ENCODE measurements at places on chromosomes 11 and 22.

- DNase-seq: no peak
Measured at GRCh38 chr22:39997939-39998726, 3.4 kb downstream of the FAM83F start.

GRCh38 chr22:21641417-21641788, 699 bp upstream of the SDF2L1 start:
- no peak for DNase-seq

GRCh38 chr11:66851239-66851596, 5.6 kb upstream of the LRFN4 start:
- DNase-seq: no peak

DNA sequence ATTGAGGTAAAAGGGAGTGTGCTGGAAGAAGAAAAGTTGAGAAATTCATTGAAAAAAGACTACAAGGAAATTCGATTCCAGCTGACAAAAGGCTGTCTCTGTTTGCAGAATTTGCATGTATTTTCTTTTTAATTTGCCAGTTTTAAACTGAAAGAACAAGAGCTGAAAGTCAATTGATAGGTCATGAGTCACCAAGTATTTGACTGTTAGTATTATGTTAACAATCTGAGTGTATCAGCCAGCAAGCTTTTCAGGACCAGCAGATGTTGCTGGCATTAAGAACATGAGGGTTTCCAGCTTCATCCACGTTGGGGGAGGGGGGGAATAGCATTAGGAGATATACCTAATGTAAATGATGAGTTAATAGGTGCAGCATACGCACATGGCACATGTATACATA, 726.7 kb downstream of the METTL15 start:
- no peak for DNase-seq

DNA sequence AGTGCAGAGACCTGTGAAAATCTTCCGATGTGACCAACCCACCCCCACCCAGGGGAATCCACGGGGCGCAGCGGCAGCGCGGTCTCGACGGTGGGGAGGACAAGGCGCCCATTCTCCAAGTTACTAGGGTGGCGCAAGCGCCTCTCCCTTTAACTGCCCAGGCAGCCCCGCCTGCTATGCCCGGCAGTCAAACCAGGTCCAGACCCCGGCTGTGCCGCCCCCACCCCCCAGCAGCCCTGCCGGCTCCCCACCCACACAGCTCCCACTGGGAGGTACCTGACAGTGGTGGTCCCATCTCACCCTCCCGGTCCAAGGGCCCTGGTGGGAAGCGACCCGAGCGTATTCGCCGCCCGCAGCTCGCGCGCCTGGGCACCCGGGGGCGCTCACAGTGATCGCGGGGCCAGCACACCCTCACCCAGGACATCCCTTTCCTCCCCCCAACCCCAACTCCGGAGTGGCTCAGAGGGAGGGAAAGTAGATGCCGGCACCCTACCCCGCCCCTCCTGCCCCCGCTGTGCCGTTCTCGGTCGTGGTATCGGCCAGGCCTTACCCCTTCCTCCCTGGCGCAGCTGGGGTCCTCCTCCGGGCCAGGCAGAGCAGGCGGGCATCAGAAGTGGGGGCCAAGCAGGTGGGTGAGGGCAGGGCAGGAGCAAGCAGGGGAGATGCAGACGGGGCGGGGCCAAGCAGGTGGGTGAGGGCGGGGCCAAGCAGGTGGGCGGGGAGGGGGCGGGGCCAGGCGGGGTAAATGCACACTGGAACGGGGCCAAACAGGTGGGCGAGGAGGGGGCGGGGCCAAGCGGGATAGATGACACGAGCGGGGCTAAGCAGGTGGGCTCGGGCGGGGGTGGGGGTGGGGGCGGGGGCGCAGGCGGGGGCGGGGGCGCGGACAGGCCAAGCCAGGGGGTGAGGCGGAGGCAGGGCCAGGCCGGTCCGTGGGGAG, at the start of gene TRPM5:
Gene TRPM5 (minus strand): TSS at position 634 of the 940 bp plus-strand sequence. CDS start 21,478 bp downstream, outside the sequence.
- DNase-seq: peak; percentile 64

DNA sequence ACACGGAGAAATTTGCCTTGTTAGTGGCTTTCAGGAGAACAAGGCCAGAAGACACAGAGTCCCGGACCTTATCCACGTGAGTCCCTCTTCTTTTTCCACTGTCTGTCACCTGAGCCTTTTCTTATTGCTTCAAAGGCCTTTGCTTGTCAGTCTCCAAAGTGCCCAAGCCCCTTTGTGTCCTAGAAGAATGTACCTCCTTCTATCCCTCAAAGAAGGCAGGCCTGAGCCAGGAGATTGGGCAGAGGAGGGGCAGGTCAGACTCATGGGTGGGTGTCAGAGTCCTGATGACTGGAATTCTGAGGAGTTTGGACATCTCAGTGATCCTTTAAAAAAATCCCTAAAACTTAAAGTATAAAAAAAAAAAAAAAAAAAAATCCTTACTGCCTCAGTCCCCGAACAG, 299.6 kb upstream of the NCAM1 start:
- no peak for DNase-seq

DNA sequence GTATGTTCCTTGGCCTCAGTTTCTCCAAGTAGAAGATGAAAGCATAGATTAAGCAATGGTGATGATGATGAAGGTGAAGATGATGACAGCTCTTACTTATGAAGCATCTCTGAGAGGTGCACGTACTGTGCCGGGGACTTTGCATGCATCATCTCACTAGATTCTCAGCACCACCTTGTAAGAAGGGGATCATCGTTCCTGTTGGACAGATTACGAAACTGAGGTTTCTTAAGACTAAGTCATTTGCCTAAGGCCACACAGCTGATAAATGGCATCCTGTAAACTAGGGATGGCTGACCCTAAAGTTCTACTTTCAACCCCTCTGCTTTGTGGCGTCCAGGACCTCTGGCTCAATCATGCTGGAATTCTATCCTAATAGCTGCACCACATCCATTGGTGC, 8.7 kb downstream of the MS4A15 start:
- DNase-seq: no peak

- DNase-seq: no peak
Measured at GRCh38 chr11:29093416-29094120, 923.3 kb downstream of the KCNA4 start.

DNA sequence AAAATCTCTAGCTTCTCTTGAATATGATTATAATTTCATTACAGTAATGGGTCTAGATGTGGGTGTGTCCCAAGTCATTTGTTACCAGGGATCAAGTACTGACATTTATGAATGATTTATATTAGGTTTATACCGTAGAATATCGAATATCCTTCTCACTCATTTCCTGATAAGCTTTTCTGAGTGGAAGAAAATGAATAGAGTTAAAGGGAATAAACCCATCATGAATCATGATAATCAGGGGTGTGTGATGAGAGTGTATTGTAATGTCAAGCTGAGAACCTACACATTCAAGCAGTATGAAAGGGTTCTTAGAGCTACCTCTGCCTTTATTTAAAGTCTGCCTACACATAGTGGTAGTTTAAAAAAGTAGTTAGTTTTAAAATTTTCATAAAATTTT, 17.3 kb downstream of the MED17 start:
- no peak for DNase-seq

DNA sequence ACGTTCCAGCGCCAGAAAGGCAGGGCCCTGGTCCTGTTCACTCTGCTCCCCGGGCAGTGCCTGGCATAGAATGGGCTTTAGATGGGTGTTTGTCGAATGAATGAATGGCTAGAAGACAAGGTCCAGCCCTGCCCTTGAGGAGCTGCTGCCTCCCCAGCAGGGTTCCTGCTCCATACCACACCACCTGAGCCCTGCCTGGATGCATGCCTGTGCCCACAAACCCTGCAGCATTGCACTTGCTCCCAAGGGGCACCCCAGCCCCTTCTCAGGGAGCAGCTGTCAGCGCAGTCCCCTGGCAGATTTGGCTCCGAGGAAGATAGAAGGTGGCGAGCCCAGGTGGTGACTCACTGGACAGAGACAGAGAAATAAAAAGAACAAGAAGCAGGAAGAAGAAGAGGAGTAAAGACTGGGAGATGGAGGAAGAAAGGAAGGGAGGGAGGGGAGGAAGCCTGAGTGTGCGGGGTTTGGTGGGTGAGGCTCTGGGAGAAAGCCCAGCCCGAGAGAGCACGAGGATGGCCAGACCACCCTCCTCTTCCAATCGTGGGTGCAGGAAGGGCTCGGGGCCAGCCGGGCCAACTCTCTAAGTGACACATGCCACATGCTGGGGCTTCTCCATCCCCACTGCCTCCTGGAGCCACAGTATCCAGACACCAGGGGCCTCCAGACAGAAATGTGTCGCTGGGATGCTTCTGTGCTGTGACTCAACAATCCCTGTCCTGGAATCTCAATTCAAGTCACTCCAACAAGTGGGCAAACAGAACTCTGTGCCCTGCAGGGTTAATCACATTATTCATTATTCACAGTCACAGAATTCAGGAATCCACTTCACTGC, 1474.3 kb downstream of the BRD1 start:
- no peak for DNase-seq

GRCh38 chr22:42813501-42813900, 43.6 kb downstream of the ARFGAP3 start:
- no peak for DNase-seq

- DNase-seq: peak; percentile 66
Measured at GRCh38 chr22:21712751-21713427, 22.7 kb downstream of the YPEL1 start.

DNA sequence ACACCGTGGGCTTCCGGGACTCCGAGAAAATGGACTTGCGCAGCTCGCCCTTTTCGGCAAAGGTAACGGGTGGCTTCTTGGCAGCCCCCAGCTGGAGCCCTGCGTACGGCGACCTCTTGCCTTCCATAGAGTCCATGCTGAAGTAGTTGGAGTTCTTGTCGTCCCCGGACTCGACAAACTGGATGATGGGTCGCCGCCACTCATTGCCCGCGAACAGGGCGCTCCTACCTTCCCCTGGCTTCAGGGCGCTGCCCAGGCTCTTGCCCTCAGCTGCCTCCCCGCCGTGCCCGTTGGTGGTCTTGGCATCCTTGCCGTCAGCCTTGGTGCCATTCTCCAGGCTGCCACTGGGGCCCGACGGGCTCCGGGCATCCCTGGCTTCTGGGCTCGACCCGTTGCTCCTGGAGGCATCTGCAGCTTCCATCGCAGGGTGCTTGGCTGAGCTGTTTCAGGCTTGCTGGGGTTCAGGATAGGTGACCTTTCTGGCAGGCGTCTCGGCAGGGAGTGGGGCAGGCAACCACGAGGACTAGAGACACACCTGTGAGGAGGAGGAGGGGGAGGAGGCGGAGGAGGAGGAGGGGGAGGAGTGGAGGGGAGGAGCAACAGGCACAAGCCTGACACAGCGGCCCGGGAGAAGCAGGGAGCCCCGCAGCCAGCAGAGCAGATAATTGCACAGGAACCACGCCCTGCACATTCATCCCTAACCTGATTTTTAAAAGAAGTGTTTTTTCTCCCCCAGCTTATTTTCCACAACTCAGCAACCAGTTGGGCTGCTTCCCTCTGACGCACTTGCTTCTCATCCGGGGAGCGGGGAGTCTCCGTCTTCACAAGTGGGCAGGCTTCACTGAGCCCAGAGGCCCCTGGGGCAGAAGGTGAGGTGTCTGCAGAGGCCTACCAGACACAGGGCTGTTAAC, at the start of gene TRIM29:
Gene TRIM29 (minus strand): TSS at position 503 of the 911 bp plus-strand sequence. CDS start 82 bp downstream, at position 421.
- peak; percentile 88 for DNase-seq

- no peak for DNase-seq
Measured at GRCh38 chr22:33927752-33928151, 7.5 kb upstream of the LARGE1 start.

DNA sequence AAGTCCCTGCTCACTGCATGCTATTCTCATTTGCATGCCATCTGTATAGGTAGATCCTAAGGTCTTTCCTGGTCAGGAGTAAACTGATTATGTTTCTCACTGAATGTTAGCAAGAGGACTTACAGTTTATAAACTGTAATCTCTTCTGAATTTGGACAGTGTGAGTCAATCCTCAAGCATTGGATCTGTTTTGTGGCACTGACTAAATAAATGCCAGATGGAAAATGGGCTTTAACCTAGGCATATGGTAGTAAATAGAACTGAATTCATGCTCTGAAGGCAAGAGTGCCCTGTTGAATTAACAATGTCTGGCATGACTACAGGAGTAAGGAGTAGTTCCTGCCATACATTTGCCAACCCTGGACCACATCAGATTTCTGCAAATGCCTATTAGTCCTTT, 11.4 kb downstream of the FAM181B start:
- DNase-seq: no peak

- no peak for DNase-seq
Measured at GRCh38 chr22:18066181-18066859, 11.5 kb upstream of the PEX26 start.

DNA sequence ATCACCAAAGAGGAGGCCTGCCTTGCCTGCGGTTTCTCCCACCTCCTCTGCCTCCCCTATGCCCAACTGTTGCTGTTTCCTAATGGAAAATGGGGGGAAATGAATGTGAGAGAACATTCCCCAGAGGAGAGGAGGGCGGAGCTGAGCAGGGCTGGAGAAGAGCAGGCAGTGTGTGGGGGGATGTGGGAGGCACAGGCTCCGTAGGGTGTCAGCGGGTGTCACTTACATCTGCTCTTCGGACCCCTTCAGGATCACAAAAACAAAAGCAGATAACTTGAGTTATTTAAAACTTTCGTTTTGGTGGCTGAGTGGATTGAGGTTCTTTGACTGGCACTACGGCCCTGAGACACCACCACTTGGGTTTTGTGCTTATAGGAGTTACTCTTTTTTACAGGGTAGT, 93.8 kb downstream of the CEP164 start:
- no peak for DNase-seq

- no peak for DNase-seq
Measured at GRCh38 chr11:61077936-61078335, 24.4 kb upstream of the CD5 start.

DNA sequence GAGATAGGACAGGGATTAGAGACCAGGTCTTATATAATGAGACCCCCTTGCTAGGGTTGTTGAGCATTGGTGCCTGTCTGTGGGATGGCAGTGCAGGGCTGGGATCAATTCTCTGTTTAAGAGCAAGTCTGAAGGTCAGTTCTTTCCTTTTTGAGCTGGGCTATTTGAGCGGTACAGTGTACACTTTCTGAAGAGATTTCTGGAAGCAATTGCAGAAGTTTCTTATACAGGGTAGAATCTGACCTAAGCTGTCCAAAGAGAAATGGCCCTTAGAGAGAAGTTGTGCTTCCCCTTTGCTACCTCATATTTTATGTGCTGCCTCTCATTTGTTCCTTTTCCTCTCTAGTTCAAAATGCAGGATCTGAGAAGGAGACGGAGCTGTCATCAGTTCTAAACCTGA, 35.8 kb downstream of the CSTPP1 start:
- no peak for DNase-seq

- no peak for DNase-seq
Measured at GRCh38 chr11:64764040-64764611, 4.4 kb upstream of the PYGM start.

DNA sequence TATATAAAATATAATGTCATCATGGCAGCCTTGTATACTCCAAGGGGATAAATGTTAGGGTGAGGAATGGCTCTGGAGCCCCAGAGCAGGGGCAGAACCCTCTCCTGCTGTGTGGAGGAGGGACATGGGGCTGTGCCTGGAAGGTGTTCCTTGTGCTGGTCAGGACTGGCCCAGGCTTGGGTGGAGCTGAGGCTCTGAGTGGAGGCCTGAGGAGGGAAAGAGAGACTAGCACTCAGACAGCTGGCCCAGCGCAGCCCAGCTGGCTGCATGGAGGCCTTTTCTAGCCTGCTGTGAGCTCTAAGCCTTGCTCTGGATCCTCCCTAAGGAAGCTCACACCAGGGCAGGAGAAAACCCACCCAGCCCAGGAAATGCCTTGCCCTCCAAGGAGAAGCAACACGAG, 113.5 kb downstream of the RRAS2 start:
- DNase-seq: no peak

Data from ureter (tissue), 1 donor.